T-helper 2 cell (primary cell): ENCODE measurements at places on chromosomes 12 and 14.

DNA sequence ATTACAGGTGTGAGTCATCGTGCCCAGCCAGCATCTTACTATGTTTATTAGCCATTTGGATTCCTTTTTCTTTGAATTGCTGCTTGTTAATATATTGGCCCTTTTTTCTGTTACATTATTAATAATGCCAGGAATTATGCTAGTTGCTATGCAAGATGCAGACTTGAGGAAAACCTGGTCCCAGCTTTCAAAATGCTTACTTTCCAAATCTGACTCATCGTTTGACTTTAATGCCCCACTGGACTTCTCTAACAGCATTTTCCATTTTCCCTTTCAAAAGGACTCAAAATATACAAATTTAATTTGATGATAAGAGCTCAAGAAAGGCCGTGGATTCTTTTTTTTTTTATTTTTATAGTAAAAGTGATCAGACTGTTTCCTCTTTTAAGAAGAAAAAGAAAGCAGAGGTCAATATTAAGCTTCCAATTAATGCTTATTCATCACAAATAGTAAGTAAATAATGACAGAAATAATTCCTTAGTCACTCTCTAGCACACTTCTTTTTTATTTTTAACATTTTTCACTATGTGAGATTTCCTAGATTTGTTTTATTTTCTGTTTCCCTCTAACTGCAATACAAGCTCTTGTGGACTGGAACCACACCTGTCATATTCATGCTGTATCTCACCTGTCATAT is 146.1 kb upstream of the FGD4 start:
- DNase-seq = no peak

DNA sequence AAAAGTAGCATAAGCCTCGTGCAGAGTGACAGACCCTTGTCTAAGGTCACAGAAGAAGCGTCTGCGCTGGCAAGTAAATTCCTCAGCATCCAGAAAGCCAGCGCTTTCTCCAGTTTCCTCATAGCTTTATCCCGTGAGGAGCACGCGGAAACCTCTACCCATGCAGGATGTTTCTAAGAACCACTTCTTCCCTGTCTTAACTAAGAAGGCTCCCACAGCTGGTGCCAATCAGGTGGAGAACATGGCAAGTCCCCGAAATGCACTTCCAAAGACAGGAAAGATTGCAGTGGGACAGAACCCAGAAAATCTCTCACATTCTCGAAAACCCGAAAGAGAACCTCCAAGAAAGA is 968 bp upstream of the ARID4A start:
- DNase-seq = no peak

- DNase-seq = no peak
Measured at GRCh38 chr14:47022721-47023120, 371.1 kb upstream of the RPL10L start.

GRCh38 chr14:32491416-32492016 is 162.4 kb downstream of the AKAP6 start:
- no peak for DNase-seq

GRCh38 chr12:124821252-124822200 is 42.1 kb downstream of the SCARB1 start:
- no peak for DNase-seq

DNA sequence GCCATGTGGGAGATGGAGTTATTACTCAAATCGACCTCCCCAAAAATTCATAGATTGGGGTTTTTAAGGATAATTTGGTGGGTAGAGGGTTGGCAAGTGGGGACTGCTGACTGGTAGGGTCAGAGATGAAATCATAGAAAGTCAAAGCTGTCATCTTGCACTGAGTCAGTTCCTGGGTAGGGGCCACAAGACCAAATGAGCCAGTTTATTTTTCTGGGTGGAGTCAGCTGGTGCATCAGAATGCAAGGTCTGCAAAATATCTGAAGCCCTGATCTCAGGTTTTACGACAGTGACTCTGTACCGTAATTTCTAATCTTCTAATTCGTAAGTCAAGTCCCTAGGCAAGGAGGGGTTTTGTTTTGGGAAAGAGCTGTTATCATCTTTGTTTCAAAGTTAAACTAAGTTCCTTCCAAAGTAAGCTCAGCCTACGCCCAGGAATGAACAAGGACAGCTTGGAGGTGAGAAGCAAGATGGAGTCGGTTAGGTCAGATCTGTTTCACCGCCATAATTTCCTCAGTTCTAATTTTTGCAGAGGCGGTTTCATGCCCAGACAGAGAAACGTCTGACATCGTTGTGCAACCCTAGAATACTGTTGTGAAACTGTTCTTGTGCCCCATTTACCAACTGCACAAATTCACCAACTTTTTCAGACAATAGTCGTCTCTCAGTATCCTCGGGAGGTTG is 104.5 kb upstream of the SFSWAP start:
- DNase-seq = peak; percentile 85

GRCh38 chr12:105706321-105706972 is 376.0 kb downstream of the C12orf75 start:
- DNase-seq = no peak

- DNase-seq = no peak
Measured at GRCh38 chr12:58285551-58285950, 344.2 kb downstream of the ATP23 start.

DNA sequence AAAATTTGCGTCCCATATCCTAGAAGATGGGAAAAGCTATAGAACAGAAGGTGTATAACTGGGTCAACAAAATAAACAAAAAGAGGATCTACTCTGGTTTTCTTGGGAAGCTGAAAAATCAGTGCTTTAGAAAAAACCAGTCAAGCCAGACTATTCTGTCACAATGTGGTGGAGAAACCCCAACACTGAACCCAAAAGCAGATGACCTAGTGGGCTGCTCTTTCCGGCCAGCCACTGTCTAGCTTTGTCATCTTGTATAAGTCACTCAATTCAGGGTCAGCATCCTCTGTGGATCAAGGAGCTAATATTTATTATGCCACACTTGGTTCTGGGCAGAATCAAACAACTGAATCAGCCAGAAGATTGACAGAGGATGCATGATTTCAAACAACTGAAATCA is 26.6 kb upstream of the TMCC3 start:
- no peak for DNase-seq

DNA sequence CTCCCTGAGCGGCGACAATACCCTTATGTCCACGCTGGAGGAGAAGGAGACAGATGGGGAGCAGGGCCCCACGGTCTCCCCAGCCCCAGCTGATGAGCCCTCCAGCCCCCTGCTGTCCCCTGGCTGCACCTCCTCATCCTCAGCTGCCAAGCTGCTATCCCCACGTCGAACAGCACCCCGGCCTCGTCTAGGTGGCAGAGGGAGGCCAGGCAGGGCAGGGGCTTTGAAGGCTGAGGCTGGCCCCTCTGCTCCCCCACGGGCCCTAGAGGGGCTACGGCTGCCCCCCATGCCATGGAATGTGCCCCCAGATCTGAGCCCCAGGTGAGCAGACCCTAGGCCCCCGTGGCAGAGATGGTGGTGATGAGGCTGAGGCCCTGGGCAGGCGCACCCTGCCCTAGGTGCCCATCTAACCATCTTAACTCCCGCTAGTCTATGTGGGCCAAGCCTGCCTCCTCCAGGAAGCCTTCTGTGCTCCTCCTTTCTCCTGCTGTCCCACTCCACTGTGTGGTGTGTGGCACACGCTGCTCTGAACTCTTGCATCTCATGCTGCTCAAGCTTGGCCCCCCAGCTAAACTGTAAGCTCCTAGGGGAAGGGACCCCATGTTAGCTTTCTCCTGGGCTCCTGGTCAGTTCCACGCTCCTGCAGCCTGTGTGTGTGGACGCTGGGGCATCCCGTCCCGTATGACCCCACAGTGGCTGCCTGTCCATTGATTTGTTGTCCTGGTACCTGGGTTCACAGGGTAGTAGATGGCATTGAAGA is 12.1 kb downstream of the MCRS1 start:
- DNase-seq = no peak

- DNase-seq = no peak
Measured at GRCh38 chr12:99066726-99067125, 421.6 kb downstream of the APAF1 start.
